Anterior cingulate cortex (tissue), 58 donors: ENCODE measurements at places on chromosomes 7 and 10.

- DNase-seq = no peak
These were observed 127.8 kb downstream of the ICA1 start for GRCh38 chr7:8134089-8134733.

GRCh38 chr7:17130281-17131059, 168.0 kb upstream of the AHR start:
- DNase-seq = no peak

DNA sequence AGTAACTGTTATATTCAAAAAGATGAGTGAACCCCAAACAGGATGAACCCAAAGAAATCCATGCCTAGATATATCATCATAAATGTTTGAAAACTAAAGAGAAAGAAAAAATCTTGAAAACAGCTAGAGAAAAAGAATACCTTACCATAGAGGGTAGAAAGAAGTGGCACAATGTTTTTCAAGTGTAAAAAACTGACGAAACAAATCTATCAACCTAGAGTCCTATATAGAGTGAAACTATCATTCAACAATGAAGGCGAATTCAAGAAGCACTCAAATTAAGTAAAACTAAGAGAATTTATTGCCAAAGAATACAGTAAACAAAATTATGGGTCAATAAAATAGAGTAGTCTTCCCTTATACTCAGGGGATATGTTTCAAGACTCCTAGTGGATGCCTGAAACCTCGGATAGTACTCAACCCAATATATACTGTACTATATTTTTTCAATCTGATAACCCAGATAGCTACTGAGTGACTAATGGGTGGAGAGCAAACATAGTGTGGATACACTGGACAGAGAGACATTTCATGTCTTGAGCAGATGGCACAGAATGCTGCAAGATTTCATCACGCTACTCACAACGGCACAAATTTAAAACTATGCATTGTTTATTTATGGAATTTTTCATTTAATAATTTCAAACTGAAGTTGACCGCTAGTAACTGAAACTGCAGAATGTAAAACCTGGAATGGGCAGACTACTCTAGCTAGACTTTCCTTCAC, 52.6 kb upstream of the TMEM106B start:
- no peak for DNase-seq

DNA sequence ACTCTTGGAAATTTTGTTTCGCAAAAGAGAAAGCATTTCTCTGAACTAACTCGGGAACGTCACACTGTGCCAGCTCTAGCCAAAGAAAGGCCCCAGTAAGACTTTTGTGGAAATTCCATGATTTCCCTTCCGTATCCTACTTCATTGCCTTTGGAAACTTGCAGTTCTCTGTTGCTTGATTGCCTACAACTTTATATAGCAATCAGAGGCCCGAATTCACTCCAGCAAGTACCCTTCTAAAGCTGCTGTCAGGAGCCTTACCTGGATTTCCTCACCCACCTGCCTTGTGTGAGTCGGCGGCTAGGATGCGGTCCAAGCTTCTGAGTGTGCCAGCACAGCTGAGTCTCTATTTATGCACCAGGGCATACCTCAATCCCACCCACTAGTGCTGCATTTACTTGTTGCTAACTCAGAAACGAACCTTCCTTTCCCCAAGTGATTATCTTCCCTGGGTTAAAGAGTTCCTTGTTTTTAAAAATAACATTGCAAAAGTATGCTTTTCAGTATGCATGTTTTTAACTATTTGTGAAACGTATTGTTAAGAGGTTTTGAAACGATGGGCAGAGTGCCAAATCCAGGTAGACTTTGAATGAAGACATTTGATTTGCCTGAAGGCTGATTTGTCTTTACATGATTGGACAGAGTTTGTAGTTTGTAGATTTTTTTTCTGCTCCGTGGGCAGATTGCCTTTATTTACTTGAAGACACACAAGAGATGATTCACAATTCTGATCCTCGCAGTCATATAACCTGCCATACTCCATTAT, at the start of gene AGR2:
Gene AGR2 (minus strand): TSS at position 326 of the 766 bp plus-strand sequence. CDS start 3,203 bp downstream, outside the sequence.
- no peak for DNase-seq

- no peak for DNase-seq
These were observed 5.3 kb upstream of the CUZD1 start for GRCh38 chr10:122850705-122851640.

DNA sequence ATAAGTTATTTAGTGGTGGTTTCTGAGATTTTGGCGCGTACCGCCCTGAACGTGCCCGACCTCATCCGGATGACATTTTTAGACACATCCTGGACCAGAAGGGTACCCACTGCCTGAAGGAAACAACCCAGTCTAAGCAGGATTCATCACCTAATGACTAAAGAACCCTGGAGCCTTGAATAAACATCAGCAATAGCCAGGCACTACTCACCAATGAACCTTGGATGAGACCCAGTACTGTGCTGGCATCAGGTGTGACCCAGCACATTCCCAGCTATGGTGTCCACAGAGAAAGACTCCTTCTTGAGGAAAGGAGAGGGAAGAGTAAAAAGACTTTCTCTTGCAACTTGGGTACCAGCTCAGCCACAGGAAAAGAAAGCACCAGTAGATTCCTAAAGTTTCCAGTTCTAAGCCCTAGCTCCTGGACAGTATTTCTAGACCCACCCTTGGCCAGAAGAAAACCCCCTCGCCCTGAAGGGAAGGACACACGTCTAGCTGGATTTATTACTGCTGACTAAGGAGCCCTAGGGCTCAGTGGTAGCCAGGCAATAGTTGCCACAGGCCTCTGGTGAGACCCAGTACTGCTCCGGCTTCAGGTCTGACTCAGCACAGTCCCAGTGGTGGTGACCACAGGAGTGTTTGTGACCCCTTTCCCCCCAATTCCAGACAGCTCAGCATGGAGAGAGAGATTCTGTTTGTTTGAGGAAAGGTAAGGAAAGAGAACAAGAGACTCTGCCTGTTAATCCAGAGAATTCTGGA, 32.5 kb downstream of the ZNF277 start:
- DNase-seq = no peak

DNA sequence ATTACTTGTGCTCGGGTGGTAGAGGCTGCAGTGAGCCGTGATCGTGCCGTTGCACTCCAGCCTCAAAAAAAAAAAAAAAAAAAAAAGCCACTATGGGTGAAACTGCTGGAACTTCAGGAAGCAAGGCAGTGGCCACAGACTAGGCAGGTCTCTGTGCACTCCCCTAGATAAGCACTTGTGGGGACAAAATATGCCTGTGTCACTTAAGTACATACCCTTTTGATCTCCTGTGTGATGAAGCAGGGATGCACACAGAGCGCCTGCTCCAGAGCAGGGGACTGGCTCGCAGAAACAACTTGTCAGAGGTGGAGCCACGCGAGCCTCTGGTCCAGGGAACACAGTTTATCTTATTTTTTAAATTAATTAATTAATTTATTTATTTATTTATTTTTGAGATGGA, 42.9 kb upstream of the PSAP start:
- no peak for DNase-seq

DNA sequence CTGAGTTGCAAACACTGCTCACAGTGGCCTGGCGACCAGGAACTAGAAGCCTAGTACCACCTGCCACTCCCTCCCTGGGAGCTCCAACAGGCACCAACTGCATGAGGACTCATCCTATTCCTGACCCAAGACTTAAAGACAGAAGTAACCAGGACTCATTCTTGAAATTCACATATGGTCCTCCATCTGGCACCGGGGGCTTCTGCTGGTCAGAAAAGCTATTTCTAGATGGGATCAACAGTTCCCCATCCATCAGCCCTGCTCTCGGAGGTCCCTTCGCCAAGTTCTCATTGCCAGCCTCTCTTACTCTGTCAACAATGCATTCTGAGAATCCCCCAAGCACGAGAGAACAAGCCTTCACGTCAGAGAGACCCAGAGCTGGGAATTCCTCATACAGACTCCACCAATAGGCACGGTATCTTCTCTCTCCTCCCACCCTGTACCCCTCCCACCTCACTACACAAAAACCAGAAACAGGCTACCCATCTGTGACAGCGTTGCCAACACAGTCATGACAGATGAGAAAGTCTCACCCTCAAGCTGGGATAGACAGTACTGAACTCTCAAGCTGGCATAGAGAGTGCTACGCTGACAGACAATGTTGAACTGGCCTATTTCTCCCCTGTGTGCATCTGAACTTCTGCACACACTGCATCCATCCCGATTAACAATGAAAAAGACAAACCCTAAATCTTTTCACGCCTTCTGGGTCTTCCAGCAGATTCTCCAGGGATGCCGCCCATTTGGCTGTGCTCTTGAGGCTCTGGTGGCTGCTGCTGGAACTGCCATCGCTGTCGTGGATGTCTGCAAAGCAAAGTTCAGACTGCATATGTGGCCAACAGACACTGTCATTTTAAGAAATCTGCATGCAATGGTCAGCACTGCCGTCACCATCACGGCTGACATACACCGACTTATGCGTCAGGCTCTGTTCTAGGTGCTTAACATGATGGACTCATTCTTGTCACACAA, 15.6 kb downstream of the RGS10 start:
- no peak for DNase-seq

- no peak for DNase-seq
These were observed 223.7 kb downstream of the MTERF1 start for GRCh38 chr7:91656541-91657482.

DNA sequence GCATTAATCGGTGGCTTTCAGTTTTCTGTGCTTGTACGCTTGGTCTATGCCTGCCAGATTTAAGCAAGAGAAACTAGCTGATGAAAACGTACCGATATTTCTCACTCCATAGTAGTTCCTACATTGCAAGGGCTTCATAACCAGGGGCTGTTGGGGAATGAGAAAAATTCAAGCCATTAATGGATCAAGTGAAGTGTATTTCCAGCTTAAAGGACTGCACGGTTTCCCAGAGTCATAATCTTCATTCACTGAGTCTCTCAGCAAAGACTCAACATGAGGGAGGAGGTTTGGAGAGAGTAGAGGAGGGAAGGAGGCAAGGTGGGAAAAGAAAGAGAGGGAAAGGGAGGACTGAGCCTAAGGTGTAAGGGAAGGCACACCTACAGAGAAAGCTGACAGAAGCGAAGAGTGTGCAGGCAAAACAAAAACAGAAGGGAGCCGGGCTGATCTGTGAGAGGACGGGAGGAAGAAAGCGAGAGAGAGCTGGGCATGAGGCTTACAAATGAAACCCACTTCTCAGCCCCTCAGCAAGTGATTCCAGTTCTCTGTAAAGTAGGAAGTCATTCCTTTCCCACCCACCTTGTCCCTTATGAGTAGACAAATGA, 625 bp downstream of the GIMAP2 start:
- no peak for DNase-seq

DNA sequence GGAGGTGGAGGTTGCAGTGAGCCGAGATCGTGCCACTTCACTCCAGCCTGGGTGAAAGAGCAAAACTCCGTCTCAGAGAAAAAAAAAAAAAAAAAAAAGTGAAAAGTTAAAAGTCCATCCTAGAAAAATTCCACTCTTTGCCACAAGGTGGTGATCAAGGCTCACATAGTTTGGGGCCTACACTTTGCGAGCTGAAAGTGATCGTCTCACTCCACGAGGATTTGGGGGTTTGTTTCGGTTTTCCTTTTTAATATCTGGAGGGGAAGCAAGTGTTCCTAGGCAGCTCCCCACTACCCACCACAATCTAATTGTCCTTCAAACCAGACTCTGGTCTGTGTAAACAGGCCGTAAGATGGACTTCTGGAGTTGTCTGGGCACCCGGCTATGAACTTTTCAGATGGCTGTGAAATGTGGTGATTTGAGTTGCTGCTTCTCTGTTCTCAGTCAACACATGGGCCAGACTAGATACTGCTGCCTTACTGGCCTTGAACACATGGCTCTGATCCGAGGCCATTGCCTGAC, 27.1 kb downstream of the PRLHR start:
- no peak for DNase-seq

DNA sequence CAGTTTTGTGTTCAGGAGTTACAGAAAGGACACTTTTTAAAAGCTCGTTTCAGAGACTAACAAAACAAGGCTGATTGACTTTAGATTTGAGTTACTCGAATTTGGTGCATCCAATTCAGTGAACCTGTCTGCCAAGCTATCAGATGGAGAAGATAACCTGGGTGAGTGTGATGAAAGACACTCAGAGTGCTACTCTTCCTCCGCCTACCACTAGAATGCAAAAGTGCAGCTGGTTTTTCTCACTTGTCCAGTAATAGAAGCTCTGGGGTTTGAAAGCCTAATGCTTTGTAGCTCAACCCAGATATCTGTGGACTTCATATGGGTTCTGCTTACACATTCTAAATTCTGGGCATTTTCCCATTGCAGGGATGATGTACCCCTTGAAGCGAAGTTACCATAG, 82.8 kb upstream of the NPY start:
- no peak for DNase-seq

DNA sequence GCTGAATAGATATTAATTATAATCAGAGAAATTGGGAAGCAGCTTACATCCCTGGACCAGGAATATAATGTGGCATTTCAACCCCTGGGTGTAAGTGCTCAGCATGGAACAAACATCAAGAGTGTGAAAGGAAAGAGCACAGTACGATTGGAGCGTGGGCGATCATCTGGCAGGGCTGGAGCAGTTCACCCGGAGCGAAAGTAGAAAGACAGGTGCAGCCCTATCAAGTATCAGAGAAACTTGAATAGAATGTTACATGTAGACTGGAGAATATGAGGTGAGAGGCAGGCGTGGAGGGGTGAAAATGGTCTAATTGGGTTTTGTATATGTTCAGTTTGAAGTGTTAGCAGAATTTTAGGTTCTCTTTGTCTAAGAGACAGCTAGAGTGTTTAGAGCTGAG, 303.0 kb downstream of the MDFIC start:
- DNase-seq = no peak

DNA sequence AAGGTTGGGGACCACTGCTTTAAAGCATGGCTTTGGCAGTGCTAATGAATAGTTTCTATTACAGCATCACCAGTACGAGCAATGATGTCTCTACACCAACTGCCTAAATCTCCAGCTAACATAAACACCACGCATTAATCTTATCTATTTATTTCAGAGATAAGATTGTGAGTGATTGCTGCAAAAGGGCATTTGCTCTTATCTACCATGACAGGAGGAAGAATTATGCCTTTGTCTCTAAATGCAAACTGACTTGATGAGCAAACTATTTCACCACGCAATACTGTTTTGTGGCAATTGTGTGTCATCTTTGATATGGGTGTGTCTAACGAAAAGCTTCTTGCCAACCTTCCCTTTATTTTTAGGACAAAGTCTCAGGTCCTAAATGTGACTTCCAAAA, 684.9 kb downstream of the SORCS1 start:
- no peak for DNase-seq

DNA sequence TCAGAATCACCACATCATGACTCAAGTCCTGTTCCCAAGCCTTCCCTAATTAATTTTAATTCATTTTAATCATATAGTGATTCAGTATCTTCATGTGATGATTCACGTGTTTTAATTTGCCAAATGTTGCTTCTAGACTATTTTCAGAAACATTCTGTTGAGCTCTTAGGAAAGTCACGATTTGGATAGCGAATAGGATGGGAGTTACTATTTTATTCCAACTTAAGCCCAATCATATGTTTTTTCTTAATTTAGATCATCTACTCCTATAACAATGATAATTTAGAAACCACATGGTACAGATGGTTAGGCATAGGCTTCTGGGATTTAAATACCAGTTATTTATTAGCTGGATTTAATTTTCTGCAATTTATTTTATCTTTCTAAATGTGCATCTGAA, 49.1 kb downstream of the RAPGEF5 start:
- DNase-seq = no peak

GRCh38 chr10:103069453-103070331, 123.4 kb downstream of the NT5C2 start:
- no peak for DNase-seq
